ENCODE measurements at places on chromosomes 16 and 17. TPM values are rescaled to one million over a fixed set of nuclear protein-coding genes. Genes with fewer than 3 reads are reported as not detected.

DNA sequence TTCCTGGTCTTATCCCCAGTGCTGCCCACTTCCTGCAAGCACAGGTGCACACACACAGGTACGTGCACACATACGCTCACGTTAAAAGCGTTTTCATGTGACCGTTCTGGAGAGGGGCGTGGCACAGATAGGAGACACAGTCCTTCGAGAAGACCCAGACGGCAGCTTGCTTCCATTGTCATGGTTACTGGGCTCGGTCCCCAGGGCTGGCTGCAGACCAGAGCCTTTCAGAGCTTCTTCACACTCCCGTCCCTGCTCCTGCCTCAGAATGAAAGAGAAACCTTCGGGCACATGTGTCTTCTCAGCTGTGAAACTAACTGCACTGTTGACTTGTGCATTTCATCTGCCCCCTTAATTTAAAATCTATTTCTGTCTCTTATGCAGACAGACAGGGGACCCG, 154.2 kb downstream of the PITPNC1 start:
- peak overlapping the region; percentile 26 for H3K27ac ChIP-seq
- H3K36me3 ChIP-seq, result peaks cover 9% of the 10 kb centered on the region
- no peaks in the 10 kb centered on the region for H3K27me3 ChIP-seq
- peaks cover 39% of the 10 kb centered on the region for H3K4me1 ChIP-seq

The TEX19 gene
- total RNA-seq, result 0.14 TPM

- no peak overlapping the region for H3K27ac ChIP-seq
- H3K36me3 ChIP-seq, result no peaks in the 10 kb centered on the region
- H3K4me3 ChIP-seq, result no peak overlapping the region
These were observed 1259.0 kb upstream of the GOT2 start for GRCh38 chr16:59993101-59993500.

DNA sequence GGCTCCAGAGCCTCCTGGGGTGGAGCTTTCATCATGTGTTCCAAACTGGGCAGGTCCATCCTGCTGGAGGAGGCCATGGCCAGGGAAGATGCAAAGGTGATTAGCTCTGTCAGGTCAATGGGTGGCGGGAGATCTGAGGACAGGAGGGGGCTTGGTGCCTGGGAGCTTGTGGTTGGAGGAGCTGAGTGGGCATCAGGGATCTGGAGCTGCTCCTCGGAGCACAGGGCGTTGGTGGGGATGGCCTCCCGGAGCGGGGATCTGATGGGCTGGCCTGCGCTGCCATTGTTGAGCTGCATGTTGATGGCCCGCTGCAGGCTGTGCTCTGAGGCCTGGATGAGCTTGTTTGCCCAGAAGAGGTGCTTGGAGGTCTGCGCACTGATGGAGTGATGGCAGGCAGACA, 6.5 kb downstream of the SPATA32 start:
- no peak for DNase-seq
- H3K4me3 ChIP-seq, result no peak overlapping the region
- H3K27ac ChIP-seq, result no peak overlapping the region
- no peaks in the 10 kb centered on the region for H3K27me3 ChIP-seq

All from type B pancreatic cell (in vitro differentiated cells).